Stimulated activated effector memory CD8-positive, alpha-beta T cell treated with anti-CD3 and anti-CD28 coated beads, Interleukin-12 subunit alpha, Interleukin-12 subunit beta, amount 100 ng/mL, for 72 hours (primary cell): ENCODE measurements at places on chromosomes 2 and 18.

DNA sequence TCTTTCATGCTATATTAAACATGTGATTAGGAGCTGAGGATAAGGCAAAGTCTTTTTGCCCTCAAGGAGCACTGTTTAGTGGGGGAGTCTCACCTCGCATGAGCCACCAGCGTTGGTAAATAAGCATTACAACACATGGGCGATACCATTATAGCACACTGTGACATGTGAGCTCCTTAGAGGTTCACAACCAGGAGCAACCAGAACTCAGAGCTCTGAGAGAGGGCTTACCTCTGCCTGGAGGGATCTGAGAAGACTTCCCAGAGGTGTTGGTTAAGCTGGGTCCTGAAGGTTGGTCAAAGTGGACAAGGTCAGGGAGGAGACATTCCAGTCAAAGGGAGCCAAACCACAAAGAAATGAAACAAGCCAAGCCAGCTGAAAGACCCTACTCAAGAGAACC, 158.8 kb downstream of the ESCO1 start:
- no peak for DNase-seq

- no peak for DNase-seq
Measured at GRCh38 chr2:49041061-49041460, 113.3 kb downstream of the FSHR start.

DNA sequence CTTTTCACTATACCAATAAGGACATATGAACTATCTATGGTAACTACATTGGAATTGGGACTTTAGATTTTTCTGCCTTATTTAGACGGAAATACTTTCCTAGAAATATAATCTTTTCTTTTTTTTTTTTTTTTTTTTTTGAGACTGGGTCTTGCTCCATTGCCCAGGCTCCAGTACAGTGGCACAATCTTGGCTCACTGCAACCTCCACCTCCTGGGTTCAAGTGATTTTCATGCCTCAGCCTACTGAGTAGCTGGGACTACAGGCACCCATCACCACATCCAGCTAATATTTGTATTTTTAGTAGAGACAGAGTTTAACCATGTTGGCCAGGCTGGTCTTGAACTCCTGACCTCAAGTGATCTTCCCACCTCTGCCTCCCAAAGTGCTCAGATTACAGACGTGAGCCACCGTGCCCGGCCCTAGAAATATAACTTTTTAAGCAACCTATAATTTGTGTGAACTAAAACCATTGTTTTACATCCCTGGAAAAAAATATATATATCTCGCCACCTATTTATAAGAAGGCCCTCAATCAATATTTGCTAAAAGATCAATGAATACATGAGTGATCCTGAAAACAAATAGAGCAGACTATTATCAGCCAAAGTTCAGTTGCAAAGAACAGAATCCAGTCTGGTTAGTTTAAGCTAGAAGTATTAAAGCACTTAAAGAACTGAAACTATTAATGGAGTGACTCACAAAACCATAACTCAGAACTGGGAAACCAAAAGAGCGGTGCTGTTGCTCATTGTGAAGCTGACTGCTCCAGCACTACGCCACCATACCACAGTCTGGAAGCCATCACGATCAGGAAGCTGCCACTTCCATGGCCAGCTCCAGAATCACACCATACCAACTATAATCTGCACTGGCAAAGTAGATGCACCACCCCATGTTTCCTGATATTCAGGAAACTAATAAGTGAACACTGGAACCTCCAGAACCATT, 8.4 kb upstream of the HNRNPLL start:
- no peak for DNase-seq

- DNase-seq, result no peak
Measured at GRCh38 chr18:10421859-10422258, 32.6 kb upstream of the APCDD1 start.

GRCh38 chr18:55794288-55795052, 206.5 kb upstream of the TCF4 start:
- no peak for DNase-seq
